Right ventricle myocardium inferior (tissue), 1 donor: ENCODE measurements at places on chromosomes 6 and 20. TPM values are rescaled to one million over a fixed set of nuclear protein-coding genes. Genes with fewer than 3 reads are reported as not detected.

- no peak for DNase-seq
Measured at GRCh38 chr6:24448828-24449525, 40.4 kb downstream of the GPLD1 start.

Gene COL21A1
- total RNA-seq, result 20.0 TPM

GRCh38 chr6:68032217-68032616, 602.9 kb upstream of the ADGRB3 start:
- DNase-seq, result no peak

Gene SPDEF
- total RNA-seq, result not detected

Gene TRDN
- total RNA-seq, result 394 TPM

GRCh38 chr6:168913866-168914469, 339.7 kb downstream of the THBS2 start:
- no peak for DNase-seq

- DNase-seq, result no peak
Measured at GRCh38 chr6:39301606-39302005, 12.6 kb downstream of the KCNK17 start.

- no peak for DNase-seq
Measured at GRCh38 chr6:37583261-37583660, 83.6 kb upstream of the CCDC167 start.

DNA sequence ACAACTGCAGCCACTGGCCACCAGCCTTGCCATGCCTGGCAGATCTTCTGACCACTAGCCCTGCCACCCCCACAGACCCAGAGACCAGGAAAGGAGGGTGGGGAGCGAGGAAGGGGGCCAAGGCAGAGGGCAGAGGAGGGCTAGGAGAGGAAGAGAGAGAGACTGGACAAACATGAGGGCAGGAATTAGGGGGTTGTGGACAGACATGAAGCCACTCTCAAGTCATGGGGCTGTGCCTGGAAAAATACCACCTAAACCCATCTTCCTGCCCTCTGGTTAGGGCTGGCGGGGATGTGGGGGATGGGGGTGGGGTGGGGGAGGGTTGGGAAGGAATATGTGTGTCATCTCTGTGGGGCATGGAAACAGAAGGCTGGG, 1.4 kb upstream of the SLC29A1 start:
- DNase-seq, result no peak

Gene HLA-DRB5
- total RNA-seq, result 21.2 TPM

- DNase-seq, result no peak
Measured at GRCh38 chr6:113209315-113209714, 647.8 kb upstream of the MARCKS start.

Gene VSX1
- total RNA-seq, result 0.14 TPM

Gene TXNDC5
- 42.0 TPM for total RNA-seq

DNA sequence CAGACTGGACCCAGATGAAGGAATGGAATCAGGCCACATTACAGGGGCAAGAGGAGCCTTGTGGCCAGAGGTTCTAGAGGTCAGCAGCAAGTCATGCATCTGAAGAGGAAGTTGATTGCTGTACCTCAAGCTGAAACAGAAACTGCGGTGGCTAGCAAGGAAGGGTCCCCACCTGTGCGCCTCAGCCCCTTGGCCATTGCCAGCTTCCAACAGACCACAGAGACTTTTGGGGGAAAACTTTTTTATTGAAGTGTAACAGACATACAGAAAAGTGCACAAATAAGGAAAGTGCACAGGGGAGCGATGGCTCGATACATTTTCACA, 26.8 kb upstream of the SLC9A8 start:
- DNase-seq, result peak; percentile 34

Gene GFRAL
- not detected for total RNA-seq

Gene RSPH3
- total RNA-seq, result 10.6 TPM

DNA sequence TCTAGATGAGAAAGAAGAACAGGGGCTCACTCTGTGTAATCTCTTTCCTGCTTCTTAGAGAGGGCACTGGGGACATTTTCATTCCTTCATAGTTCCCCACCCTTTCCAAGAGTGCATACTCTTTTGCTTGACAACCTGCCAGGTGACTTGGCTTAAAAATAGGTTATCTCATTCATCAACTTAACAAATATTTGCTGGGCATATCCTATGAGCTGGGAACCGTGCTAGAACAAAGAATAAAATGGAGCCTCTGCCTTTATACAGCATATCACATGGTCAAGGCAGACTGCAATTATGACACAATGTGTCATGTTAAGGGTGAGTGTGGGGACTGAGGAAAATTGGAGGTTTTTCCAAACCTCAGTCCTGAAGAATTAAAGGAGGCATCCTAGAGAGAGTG, 209.8 kb upstream of the FOXA2 start:
- DNase-seq, result no peak

GRCh38 chr20:63500151-63500901, 1.4 kb upstream of the EEF1A2 start:
- DNase-seq, result peak; percentile 56

- no peak for DNase-seq
Measured at GRCh38 chr6:1988843-1989242, 256.6 kb downstream of the GMDS start.

GRCh38 chr6:11921017-11921438, 91.1 kb upstream of the HIVEP1 start:
- DNase-seq, result peak; percentile 76

- DNase-seq, result no peak
Measured at GRCh38 chr6:32637219-32637880, at the start of gene HLA-DQA1. HLA-DQA1 (plus strand) TSS chr6:32637406; CDS start chr6:32637459, 53 bp downstream.

DNA sequence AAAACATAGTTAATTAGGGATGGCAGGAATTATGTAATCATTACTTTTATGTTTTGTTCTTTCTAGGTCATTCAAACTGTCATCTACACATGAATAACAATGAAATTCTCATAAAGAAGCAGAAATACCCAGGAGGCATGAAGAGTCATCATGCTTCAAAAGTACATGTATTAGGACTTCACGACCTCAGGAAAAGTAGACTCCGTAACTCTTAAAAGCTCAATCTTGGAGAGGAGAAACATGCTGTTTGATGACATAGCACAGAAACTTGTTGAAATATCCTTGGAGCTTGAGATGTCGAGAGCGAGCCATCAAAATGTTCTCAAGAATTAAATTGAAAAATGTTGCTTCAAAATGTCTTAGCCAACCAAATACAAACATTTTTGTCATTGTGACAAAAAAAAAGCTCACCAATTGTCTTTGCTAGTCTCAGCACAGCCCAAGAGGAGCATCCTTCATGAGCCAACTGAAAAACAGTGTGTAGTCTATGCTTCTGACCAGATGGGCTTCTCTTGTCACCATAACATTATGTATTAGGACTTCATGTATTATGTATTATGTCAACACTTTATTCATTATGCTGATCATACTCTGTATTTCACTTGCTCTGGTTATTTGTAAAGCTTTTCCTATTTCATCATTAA, 28.2 kb upstream of the ANKEF1 start:
- no peak for DNase-seq

Gene TMC2
- 0.08 TPM for total RNA-seq

DNA sequence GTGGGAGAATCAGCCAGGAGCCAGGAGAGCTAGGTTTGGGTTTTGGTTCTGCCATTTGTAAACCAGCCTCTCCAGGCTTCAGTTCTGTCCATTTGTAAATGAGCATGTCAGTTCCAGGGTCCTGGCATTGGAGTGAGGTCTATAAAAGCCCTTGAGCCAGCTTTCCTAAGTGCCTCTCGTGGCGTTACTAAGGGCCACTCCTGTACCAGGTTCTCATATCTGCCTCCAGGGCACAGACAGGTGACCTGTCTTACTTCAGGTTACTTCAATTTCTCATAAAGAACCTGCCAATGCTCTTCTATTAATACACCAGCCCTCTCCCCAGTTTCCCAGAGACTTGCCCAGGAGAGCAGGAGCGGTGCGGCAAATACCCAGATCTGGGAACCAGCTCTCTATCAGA, 101.9 kb downstream of the VEGFA start:
- no peak for DNase-seq

Gene RHAG
- total RNA-seq, result 0.76 TPM
